ENCODE measurements at places on chromosomes 6 and 20.

DNA sequence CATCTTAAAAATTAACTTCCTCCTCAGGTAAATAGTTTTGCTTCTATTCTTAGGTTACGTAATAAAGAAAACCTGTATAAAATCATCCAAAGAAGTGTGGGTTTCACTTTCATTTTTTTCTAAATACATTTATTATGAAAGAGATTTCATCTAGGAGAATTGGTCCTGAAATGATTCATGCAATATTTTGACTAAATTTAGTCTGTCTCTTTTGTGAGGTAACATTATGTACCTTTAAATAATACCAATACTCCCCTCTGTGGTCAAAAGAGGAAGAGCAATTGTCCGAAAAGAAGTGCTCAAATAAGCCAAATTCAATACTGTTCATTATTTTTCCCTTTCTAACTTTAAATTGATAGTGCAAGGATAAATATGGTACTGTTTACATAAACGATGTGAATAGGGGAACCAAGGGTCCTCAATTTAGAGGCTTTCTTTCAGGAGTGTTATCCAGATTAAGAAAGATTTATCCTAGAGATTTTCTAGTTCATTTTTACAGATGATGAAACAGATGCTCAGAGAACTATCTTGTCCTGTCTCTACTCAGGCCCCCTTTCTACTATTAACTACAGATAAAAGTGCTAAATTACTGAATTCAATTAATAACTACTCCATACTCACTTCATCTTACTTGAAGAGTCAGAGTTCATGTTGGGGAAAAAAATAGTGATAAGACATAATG lies 26.2 kb downstream of the CYP39A1 start:
- no peak for DNase-seq

GRCh38 chr6:14210077-14210476 lies 92.5 kb downstream of the CD83 start:
- DNase-seq = no peak

DNA sequence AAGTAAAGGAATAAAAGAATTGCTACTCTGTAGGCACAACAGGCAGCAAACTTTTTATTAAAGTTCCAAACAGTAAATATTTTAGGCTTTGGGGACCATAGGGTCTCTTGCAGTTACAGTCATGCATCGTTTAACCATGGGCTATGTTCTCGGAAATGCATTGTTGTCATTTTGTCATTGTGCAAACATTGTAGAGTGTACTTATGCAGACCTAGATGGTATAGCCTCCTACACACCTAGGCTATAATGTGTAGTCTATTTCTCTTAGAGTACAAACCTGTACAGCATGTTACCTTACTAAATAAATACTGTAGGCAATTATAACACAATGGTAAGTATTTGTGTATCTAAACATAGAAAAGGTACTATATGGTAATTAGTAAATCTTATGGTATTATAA lies 54.7 kb downstream of the CDS2 start:
- no peak for DNase-seq

DNA sequence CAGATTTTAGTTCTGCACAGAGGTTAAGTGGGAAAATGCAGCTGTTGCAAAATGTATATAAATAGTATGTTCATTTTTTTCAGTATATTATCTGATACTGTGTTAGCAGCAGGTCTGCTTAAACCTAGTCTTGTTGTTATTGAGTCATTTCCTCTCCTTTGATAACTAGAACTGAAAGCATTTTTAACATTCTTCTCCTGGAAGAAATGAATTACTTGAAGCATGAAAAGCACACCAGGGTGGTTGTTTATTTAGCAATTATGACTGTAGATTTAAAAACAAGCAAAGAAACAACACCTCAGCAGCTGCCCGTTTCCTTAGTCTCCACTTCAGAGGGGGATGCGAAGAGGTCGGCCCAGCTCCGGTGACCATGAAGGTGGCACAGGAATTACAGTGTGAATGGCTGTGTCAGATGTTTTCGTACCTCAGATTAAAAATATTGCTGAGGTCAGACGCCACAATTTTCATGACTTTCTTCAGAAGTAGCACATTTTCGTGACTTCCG lies 53.5 kb downstream of the GOPC start:
- DNase-seq = peak; percentile 28

Measured in activated CD4-positive, alpha-beta T cell treated with anti-CD3 and anti-CD28 coated beads, Interleukin-2, amount 50 U/mL, for 48 hours (primary cell).